ENCODE measurements at places on chromosomes 7 and 10.

DNA sequence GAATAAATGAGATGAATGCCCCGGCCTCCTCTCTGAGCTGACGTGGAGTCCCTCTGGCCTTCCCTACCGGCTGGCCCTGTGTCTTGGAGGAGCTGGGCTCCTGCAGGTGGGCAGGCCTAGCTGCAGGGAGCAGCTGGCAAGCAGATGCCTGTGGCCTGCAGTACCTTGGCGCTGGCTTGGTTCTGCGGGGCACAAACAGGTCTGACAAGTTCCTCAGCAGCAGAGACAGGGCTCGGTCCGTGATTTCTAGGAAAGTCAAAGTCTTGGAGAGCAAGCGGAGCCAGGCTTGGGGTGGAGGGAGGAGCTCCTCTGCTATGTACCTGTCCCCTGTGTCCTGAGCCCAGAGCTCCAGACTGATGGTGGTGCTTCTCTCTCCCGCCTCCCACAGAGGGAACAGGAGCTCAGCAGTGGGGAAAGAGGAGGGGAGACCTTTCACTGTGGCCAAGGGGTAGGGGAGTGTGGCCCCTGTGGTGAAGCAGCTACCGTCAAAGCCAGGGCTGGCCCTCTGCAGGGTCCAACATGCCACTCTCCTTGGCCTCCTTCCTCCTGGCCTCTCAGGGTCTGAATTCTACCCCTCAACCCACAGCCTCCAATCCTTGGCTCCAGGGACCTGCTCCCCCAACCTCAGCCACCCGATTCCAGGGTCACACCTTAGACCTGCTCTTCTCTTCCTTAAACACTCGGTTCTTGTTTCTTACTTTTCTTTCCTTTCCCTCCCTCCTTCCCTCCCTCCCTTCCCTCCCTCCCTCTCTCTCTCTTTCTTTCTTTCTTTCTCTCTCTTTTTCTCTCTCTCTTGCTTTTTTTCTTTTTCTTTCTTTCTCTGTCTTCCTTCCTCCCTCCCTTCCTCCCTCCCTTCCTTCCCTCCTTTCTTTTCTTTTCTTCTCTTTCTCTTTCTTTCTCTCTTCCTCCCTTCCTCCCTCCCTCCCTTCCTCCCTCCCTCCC, 20.1 kb downstream of the MYL10 start:
- no peak for DNase-seq

GRCh38 chr7:100603726-100604027, 1.5 kb downstream of the PCOLCE start:
- no peak for DNase-seq

- no peak for DNase-seq
Observed at GRCh38 chr10:5789626-5790025, 23.6 kb downstream of the GDI2 start.

GRCh38 chr7:120927454-120928103, 23.0 kb upstream of the ING3 start:
- no peak for DNase-seq

- no peak for DNase-seq
Observed at GRCh38 chr7:37287131-37287855, 161.4 kb downstream of the ELMO1 start.

DNA sequence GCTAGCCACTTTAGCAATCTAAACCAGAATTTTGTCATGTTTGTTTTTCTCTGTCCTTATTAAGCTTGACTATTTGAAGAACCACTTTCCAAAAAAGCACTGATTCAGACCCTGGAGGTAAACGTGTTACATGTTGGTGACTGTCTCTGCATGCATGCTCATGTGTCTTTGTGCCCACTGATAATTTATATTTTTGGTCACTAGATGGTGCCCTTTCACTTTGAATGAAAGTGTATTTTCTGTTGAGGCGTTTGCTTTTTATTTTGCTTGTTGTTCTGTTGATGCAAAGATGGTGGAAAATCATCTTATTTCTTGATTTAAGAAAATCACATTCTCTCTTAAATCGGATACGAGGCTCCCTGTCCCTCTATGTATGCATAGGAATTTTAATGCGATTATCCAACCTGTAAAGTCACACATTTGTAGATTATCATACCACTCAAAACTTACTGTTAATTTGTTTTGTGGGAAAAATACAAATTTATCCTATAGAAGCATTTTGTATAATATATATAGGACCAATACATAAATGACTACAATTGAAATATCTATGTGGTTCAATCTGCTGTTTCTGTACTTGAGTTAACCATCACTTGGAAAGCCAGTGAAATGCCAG, 269.3 kb downstream of the BICC1 start:
- no peak for DNase-seq

GRCh38 chr10:31924833-31925232, 3.8 kb downstream of the ARHGAP12 start:
- DNase-seq, result no peak

DNA sequence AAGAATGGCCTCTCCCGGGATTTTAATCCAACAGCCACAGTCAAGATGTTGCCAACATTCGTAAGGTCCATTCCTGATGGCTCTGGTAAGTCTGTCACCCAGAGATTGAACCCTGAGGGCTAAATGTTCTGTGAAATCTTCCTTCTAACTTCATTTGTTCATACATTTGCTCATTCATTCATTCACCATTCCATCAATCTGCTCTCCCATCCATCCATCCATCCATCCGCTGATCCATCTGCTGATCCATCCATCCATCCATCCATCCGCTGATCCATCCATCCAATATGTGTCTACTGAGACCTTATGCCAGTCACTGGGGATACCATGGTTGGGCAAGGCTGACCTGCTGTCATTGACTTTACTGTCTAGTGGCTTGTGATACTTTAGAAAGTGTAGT, 65.6 kb downstream of the HK1 start:
- DNase-seq, result no peak

GRCh38 chr10:33271969-33272583, 62.4 kb downstream of the NRP1 start:
- no peak for DNase-seq

DNA sequence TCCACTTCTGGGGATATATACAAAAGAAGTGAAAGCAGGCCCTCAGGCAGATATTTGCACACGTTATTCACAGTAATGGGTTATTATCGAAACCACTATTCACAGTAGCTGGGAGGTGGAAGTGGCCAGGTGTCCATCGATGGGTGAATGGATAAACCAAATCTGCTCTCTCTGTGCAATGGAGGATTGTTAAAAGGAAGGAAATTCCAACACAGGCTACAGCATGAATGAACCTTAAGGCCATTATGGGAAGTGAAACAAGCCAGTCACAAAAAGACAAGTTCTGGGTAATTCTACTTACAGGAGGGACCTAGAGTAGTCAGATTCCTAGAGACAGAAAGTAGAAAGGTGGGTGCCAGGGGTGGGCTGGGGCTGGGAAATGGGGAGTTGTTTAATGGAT, 48.5 kb upstream of the BHLHA15 start:
- no peak for DNase-seq

DNA sequence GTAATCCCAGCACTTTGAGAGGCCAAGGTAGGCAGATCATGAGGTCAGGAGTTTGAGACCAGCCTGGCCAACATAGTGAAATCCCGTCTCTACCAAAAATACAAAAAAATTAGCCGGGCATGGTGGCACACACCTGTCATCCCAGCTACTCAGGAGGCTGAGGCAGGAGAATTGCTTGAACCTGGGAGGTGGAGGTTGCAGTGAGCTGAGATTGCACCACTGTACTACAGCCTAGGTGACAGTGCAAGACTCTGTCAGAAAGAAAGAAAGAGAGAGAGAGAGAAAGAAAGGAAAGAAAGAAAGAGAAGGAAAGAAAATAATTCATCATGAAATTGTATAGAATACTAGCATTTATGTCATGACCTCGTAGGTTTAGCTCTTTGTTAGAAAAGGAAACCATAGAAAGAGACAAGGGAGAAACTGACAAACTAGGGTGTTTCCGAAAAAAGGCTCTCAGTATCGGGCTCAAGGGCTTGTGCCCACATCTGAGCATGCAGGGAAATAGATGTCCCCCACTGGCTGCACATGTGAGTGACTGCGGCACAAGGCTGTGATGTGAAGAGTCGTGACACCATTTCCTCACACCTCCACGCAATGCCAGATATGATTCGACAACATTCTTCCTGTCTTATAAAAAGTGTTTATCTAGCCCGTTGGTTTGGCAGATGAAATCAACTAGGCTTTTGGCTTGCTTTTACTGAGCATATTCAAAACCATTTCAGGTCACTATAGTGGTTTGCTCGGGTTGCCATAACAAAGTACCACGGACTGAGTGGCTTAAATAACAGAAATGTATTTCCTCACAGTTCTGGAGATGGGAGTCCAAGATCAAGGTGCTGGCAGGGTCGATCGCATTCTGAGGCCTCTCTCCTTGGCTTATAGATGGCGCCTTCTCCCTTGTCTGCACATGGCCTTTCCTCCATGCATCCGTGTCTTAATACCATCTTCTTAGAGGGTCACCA, 2.0 kb downstream of the SRGN start:
- peak; percentile 54 for DNase-seq

DNA sequence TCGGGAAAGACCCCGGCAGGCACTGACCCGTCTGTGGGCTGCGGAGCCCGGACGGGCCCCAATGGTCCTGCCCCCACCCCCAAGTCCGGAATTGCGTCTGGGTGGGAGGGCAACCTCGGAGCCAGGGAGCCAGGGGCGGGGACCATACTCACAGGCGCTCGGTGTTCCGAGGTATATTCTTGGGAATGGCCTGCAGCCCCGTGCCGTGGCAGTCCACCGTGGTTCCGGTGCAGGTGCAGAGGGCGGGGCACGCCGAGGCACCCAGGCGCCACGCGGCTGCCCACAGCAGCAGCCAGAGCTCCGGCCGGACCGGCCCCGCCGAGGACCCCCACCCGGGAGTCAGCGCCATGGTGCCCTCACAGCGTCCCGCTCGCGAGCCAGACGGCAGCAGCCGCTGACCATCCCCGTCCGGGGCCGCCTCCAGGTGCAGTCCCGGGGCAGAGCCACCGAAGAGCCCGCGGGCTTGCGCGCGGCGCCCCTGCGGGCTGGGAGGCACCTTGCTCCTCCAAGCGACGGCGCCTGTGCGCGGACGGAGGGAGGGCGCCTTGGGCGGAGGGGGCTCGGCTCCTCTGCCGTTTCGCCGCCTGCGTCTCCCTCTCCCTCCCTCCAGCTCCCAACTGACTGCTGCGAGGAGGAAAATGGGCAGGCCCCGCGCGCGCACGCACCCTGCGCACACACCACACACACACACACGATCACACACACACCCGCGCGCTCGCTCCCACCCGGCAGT, at the start of gene SLIT1:
SLIT1 (minus strand) TSS at position 634 of the 733 bp plus-strand sequence; CDS start at position 349, 285 bp downstream.
- DNase-seq, result no peak

DNA sequence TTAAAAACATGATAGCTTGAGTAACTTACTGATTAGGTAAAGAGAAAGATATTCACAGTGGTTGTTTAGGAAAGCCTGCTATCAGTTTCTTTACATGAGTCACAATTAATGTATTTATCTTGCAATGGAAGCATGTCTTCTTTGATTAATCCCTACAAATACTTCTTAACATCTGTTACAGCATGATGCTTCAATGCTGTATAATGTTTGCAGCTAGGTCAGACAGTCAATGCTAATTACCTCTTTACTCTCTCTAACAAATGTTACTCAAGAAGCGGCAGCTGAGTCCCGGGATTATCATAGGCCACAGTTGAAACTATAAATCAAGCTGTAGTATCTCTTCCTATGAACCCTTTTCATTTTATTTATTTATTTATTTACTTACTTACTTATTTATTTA, 33.2 kb downstream of the ACBD5 start:
- no peak for DNase-seq

- no peak for DNase-seq
Observed at GRCh38 chr7:39749717-39750116, 126.3 kb downstream of the RALA start.

DNA sequence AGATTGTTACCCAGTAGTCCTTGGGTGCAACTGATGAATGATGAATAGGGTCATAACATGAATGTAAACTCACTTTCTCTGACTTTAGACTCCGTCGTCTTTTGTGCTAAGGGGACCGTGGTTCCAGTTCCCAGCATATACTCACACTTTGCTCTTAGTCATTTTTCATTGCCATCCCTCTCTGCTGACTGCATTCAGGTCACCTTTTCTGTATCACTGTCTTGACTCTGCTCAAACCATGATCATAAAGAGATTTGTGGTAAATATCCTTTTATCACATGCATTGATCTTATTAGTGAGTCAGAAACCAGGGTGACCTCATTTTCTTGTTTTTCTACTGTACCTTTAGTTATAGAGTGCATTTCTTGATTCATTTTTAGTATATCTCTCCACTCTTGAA, 141.1 kb upstream of the AGR3 start:
- no peak for DNase-seq

DNA sequence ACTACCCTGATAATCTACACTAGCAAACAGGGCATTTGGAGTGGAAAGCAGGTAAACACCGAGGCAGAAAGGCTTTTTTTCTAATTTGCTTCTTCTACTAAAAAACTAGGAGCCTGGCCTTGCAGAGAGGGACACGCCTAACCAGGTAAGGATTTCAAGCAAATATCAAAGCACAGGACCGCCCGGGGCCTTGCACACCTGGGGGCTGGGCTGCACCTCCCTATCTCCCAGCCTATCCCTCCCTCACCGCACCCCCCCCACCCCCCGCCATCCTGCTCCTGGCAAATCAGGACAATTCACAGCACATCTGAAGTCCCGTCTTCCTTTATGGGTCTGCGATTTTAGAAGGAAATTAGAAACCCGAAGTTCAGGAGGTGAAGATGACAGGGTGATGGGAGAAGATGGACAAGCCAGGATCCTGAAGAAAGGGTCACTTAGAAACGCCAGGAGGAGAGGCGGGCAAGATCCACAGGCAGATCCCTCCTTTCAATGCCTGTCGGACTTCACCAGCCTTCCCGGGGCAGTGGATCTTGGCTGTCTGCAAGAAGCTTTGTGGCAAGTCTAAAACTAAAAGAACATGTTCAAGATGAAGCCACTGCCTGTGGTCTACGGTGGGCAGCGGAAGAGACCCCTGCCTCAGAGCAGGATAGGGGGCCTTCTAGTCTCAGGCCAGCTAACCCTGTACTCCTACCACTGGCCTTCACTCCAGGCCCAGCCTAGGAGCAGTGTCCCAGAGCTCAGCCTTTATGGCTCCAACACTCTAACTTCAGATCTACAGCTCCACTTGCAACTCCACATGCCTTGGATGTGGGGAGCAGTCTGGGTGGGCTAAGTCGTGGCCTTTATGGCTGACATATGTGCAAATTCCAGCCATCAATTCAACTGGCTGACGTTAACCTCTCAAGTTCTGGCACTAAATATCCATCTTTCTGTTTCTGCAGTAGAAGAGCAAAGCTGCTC, 43.9 kb downstream of the TNS3 start:
- DNase-seq, result no peak

DNA sequence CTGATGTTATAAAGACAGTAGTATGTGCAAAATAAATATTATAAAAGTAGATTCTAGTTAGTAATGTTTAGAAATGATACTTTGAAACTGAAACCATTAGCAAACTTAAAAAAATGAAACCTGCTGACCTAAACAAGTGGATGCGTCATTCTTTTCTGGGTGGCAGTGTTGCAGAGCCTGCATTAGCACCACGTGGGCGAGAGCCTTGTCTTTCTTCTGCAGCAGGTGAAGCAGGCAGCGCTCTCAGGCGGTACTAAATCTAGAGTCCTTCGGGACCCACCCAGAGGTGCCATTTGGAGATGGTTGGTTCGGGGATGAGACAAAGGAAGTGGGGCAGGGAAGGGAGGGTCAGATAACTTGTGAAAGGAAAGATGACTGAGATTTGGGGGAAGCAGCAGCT, 759.1 kb upstream of the IGFBP3 start:
- DNase-seq, result no peak

- no peak for DNase-seq
Observed at GRCh38 chr10:28375399-28376354, 72.8 kb upstream of the MPP7 start.
